Stimulated activated CD8-positive, alpha-beta memory T cell treated with anti-CD3 and anti-CD28 coated beads, Interleukin-7, amount 100 ng/mL, for 4 hours (primary cell): ENCODE measurements at places on chromosomes 2 and 18.

DNA sequence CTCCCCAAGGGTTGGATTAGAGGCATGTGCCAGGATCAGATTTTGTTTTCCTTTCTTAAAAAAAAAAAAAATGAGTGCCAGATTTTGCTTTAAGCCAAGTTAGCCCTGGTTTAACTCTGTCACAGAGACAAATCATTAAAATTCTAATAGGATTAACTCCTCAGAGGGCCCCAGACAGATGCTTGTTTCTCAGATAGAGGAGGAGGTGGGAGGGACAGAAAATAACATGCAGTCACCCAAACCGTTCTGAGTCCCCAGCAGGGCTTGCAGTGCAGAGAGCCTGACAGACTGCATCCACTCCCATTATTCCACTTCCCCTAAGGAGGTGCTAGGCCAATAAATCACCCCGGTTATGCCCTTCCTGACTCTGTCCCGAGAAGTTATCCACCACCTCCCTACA lies 6.3 kb upstream of the PROKR1 start:
- DNase-seq = no peak

GRCh38 chr2:237574894-237575868 lies 8.8 kb downstream of the PRLH start:
- DNase-seq = no peak

DNA sequence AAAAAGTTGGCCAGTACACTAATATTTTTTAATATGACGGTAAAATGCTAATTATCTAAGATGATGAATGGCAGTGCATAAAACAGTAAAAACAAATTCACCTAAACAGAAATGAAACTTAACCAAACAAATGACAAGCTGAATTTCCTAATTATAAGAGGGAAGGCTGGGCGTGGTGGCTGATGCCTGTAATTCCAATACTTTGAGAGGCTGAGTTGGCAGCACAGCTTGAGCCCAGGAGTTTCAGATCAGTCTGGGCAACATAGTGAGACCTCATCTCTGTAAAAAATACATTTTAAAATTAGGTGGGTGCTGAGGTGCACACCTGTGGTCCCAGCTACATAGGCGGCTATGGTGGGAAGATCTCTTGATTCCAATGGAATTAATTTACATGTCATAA lies 120.1 kb downstream of the USP34 start:
- no peak for DNase-seq

GRCh38 chr2:240146141-240146561 lies 5.7 kb upstream of the OTOS start:
- DNase-seq = no peak
